Stimulated activated CD8-positive, alpha-beta memory T cell treated with anti-CD3 and anti-CD28 coated beads, Interleukin-4, amount 100 ng/mL, for 4 hours (primary cell): ENCODE measurements at places on chromosomes 12 and 14.

DNA sequence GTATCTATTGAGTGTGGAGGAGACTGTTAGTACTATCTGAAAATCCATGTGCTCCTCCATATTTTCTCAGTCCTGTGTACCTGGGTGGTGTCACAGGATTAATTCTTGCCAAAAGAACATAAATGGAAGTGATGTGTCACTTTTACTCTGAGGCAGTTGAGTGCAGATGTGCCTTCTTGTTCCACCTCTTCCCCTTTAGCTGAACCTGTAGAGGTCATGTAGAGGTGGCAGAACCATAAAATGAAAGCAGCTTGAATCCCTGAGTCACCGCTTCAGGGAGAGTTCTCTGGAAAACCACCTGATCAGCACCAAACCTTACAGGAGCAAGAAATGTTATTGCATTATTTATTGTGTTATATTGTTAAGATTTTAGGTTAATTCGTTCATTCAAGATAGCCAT lies 14.7 kb upstream of the SLC25A3 start:
- DNase-seq, result no peak

- no peak for DNase-seq
Observed at GRCh38 chr12:55797068-55797467, 20.5 kb downstream of the SARNP start.

DNA sequence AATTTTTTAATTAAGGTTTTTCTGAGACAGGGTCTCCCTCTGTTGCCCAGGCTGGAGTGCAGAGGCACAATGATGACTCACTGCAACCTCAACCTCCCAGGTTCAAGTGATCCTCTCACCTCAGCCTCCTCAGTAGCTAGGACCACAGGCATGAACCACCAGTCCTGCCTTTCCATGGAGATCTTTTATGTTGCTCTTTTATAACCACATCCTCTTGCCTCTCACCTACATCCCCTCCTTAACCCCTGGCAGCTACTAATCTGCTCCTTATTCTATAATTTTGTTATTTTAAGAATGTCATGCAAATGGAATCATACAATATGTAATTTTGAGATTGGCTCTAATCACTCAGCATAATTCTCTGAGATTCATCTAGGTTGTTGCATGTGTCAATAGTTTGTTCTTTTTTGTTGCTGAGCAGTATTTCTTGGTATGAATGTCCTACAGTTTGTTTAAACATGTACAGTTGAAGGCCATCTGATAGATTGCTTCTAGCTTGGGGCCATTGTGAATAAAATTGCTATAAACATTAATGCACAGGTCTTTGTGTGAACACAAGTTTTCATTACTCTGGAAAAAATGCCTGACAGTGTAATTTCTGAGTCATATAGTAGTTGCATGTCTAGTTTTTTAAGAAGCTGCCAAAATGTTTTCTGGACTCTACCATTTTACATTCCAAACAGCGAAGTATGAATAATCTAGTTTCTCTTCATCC lies 249.2 kb upstream of the AMIGO2 start:
- no peak for DNase-seq

DNA sequence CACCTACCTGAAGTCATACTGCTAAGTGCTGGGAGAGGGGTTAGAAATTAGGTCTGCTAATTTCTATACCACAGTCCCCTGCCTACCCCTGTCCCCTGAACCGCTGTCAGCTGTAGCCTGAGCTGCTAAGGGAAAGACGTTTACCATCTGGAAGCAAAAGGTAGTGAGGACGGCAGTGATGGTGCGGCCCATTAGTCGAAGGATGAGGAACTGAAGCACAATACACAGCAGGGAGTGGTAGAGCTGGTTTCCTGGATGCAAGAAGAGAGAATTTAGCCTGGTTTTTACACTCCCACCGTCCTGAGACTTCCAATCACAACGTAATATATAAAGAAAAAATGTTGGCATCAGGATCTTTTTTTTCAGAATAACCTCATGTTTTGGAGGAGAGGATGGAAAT lies 11.8 kb downstream of the EMG1 start:
- no peak for DNase-seq

DNA sequence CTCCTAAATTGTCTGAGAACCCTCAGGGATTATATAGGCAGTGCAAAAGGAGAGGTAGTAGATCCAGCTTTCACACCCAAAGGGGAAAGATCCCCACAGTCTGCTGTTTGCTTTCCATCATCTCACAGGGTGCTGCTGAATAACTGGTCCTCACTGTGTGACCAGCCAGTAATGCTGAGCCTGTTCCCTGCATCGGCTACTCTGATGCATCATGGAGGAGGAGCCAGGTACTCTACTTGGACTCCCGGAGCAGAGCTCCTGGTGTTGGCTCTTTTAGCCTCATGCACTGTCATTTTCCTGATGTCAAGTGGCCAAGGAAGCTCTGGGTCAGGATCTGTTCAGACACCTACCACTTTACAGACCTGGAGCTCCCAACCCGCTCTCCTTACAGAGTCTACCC lies 127.4 kb upstream of the ATF1 start:
- no peak for DNase-seq

GRCh38 chr12:96335270-96335669 lies 65.0 kb downstream of the CDK17 start:
- DNase-seq, result no peak

GRCh38 chr14:93536945-93537344 lies 106.2 kb downstream of the UNC79 start:
- DNase-seq, result no peak

- no peak for DNase-seq
Observed at GRCh38 chr12:3698218-3698974, 54.5 kb downstream of the CRACR2A start.

GRCh38 chr12:6219980-6220379 lies 19.8 kb downstream of the CD9 start:
- no peak for DNase-seq

- no peak for DNase-seq
Observed at GRCh38 chr12:95088379-95088778, 15.0 kb upstream of the NR2C1 start.

GRCh38 chr12:128267131-128267622 lies at the start of gene TMEM132C:
Gene TMEM132C (plus strand): TSS chr12:128267170. CDS start chr12:128267403, 233 bp downstream.
- no peak for DNase-seq

- DNase-seq, result no peak
Observed at GRCh38 chr12:50642035-50642451, 121.9 kb upstream of the ATF1 start.

- DNase-seq, result no peak
Observed at GRCh38 chr14:61535032-61535431, 160.3 kb upstream of the HIF1A start.

- DNase-seq, result no peak
Observed at GRCh38 chr14:34098045-34098984, 147.4 kb upstream of the EGLN3 start.

- DNase-seq, result no peak
Observed at GRCh38 chr14:50010752-50011151, 105.6 kb downstream of the VCPKMT start.

DNA sequence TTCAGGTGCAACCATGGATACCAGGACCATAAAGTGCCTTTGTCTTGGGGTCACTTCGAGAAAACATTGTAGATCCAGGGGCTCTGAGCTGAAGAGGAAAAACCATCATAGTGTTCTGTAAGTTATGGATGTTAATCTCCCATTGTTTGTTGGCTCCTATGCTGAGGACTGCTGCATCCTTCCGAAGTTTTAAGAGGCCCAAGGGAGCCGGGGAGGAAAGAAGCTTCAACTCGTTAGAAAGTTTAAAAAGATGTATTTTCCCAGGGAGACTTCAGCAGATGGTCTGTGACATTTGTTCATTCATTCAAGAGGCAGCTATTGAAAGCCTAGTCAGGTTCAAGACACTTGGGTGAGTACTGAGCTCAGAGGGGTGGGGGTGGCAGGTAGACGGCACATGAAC lies 378.8 kb upstream of the TBX3 start:
- no peak for DNase-seq

GRCh38 chr12:110233212-110233903 lies 47.7 kb upstream of the ATP2A2 start:
- no peak for DNase-seq

GRCh38 chr14:61471297-61472005 lies 150.1 kb downstream of the PRKCH start:
- no peak for DNase-seq

- DNase-seq, result no peak
Observed at GRCh38 chr14:26463136-26463535, 134.7 kb downstream of the NOVA1 start.

GRCh38 chr14:96911499-96912149 lies 114.4 kb downstream of the VRK1 start:
- no peak for DNase-seq

DNA sequence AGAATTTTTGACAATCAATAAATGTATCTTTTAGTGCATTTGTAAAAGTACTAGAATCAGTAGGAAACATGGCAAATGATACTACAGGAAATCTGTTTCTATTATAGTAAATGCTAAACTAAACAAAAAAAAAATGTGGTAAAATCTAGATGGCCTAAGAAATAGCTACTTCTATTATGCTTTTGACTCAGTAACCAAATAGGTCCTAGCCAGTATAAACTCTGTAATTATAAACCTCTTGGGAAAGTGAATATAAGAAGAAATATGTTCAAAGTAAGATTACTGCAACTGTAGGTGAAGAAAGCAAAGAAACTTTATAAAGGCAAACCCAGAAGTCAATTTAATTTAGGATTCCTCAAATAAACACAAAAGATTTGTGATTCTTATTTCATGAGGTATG lies 581.2 kb downstream of the LRFN5 start:
- DNase-seq, result no peak

DNA sequence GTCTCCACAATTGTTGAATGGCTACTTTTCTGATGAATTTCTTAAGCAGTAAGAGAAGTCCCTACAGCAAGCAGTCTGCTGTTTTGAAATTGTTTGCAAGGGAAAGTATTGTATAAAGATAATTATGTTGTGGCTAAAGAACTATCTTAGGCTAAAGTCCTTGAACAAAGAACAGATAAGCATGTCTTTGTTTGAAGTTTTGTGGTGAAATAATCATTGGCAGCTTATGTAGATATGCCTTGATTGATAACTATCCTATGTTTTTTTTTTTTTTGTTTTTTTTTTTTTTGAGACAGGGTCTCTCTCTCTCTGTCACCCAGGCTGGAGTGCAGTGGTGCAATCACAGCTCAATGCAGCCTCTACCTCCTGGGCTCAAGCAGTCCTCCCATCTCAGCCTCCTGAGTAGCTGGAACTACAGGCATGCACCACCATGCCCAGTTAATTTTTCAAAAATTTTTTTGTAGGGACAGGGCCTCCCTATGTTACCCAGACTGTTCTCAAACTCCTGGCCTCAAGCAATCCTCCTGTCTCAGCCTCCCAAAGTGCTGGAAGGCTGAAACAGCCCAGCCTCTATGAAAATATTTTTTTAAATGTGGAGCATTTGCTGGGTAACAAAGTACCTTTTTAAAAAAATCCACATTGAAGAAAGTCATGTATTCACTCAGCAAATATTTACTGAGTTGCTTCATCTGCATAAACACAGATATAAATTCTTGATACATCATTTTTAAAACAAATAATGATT lies 80.8 kb downstream of the LLPH start:
- no peak for DNase-seq

DNA sequence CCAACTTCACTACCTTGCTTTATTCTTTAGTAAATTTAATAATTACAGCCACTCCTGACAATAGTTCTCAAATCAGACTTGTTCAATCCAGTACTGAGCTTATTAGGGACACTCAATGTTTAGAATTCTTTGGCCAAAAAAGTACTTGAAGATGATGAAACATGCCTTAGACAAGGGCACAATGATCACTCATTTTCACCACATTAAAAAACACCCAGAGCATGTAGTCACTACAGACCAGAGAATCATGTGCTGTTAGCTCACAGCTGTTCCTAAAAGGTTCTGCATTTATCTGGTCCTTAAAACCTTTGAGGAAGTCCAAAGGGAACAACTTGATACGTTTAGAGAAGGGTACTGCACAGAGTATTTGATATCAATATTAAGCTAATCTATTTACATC lies 98.7 kb downstream of the INSM2 start:
- no peak for DNase-seq

GRCh38 chr12:67414011-67414715 lies 145.0 kb downstream of the CAND1 start:
- no peak for DNase-seq

GRCh38 chr14:104697892-104698583 lies 8.6 kb downstream of the INF2 start:
- DNase-seq, result no peak

GRCh38 chr14:49946320-49947141 lies 53.6 kb downstream of the ARF6 start:
- no peak for DNase-seq

- no peak for DNase-seq
Observed at GRCh38 chr12:20503858-20504257, 135.5 kb downstream of the PDE3A start.

GRCh38 chr12:63814146-63814772 lies 30.2 kb upstream of the SRGAP1 start:
- no peak for DNase-seq

GRCh38 chr14:89325299-89325883 lies 91.6 kb downstream of the FOXN3 start:
- DNase-seq, result no peak

DNA sequence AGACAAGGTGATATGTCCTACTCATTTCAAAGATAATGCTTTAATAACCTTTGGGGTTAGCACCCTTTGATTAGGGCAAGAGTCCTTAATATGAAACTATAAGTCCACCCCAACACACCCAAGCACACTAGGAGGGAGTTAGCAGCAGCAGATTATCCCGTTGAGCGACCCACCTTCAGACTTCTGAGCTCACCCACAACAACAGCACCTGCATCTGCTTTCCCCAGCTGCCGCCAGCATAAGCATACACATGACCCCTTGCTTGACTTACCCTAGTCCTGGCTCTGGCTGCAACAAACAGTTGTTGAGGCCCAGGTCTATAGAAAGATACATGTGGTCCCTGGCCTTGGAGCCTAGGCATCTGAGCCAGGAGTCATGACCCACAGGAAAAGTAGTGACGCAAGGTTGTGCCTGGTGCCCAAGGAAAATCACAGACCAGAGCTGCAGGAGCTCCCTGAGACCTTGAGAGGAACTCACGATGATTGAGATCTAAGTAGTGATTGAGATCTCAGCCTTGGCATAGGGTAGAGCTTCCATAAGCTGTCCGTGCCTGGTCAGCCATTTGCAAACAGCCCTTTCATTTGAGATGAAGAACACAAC lies 19.0 kb downstream of the ZDHHC22 start:
- no peak for DNase-seq

DNA sequence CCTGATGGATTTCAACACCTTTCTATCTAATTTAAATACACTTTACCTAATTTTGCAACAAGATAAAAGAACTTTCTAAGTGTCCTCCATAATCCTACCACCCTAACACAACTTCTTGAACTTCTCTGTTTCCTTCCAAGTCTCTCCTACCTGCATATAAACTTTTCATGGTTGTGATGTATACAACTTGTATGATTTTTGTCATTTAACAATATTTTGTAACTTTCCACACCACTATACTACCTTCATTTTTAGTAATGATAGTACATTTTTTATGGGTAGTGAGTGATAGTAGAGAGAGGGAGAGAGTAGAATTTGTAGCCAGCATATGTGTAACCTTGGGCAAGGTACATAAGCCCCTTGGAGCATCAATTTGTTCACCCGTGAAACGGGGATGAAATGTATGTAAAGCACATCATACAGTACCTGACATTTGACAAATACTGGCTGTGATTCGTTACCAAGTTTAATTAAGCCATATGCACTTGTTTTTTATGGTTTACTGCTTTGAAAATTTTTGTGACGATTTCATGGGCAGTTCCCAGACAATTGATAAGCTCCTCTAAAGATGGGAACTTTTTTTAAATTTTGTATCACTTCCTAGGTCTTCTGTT lies 177.8 kb upstream of the SLC38A2 start:
- no peak for DNase-seq
